RCC 7860 (cell line): ENCODE measurements at places on chromosomes 3 and 15.

- peak; percentile 26 for DNase-seq
Observed at GRCh38 chr3:13896473-13897154, 16.7 kb upstream of the WNT7A start.

DNA sequence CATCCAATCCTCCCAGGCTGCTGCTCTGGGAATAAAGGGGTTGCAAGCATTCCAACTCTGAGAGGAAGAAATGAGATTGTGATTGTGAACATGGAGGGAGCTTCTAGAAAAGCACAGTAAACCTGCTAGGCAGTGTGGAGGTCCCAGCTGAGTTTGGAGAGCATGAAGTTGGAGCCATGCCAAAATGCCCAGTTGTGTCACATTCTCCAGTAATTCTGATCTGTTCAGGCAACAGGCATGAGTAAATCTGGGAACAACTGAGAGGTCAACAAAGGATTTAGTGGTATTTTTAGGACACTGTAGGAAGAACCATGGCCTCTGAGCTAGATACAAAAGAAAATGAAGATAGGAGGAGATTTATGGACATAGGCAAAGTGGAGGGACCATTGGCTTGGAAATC is 74.7 kb downstream of the CYP19A1 start:
- no peak for DNase-seq

DNA sequence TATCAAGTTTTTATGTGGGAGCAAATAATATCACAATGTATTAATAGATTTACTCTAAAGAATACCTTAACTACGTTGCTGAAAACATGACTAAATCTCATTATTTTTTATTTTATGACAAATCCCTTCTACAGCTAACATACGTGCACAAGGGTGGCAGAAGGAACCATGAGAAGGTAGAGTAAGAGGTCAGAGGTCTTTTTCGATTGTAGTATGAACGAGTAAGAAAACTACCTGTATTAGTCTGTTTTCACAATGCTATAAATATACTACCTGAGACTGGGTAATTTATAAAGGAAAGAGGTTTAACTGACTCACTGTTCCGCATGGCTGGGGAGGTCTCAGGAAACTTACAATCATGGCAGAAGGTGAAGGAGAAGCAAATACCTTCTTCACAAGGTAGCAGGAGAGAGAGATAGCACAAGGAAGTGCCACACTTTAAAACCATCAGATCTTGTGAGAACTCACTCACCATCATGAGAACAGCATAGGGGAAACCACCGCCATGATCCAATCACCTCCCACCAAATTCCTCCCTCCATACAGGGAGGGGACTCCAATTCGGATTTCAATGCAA is 95.3 kb downstream of the SUCLG2 start:
- no peak for DNase-seq

DNA sequence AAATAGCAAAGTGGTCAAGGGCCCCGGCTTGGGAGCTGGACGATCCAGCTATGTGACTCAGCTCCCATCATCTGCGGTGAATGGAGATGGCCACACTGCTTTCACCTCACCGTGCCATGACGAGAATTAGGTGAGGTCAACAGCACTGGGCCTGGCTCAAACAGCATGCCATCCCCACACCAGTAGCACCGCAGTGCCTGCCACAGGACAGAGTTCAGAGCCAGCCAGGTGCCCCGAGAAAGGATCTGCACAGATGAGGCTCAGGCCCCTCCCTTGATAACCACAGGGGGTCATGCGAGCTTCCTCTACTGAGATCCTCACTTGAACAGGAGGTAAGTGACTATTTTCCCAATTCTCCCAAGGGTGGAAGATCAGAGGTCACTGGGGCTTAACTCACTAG is 29.4 kb downstream of the ZXDC start:
- DNase-seq: no peak

DNA sequence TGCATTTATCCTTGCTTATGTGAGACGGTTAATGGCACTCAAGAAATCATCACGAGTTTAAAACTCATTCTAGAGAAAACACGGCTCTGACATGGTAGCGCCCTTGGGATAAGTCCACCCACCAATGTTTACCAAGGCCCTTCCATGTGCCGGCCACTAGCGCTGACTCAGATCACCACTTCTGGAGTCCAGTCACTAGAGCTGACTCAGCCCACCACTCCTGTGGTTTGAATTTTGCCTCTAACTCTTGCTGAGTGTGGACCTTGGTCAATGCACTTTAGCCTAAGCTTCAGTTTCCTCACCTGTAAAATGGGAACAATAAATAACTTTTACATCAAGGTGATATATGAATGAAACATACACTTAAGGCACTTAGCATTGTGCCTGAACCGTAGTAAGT is 358.4 kb upstream of the PROK2 start:
- DNase-seq: peak; percentile 36

- DNase-seq: no peak
Observed at GRCh38 chr3:170062769-170063168, 25.0 kb downstream of the GPR160 start.

DNA sequence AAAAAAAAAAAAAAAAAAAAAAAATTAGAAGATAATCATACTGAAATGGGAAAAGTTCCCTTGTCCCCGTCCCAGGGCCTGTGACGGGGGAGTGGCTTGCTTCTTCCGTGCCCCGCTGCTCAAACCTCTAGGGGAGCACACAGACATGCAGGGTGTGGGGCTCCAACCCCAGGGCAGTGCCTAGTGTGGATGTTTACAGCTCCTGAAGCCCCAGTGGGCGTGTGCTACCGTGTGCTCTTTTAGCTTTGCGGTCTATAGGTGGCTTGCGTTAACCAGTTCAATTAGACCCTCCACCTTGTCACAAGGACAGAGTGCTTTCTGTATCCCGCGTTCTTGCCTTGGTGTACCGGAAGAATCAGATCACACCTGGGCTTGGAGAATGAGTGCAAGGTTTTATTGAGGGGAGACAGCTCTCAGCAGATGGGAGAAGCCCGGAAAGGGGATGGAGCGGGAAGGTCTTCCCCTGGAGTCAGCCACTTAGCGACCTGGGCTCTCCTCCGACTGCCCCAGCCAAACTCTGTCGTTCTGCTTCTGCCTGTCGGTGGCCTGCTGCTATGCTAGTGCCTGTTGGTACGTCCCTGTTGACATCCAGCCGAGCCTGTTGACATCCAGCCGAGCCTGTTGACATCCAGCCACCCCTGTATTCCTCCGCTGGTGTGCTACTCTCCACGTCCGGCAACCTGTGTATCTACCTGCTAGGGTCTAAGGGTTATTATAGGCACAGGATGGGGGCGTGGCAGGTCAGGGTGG is 569.8 kb downstream of the VGLL3 start:
- no peak for DNase-seq

- DNase-seq: no peak
Observed at GRCh38 chr3:112319516-112320276, 13.3 kb upstream of the CD200 start.

GRCh38 chr3:45992821-45993221 is 2.8 kb downstream of the FYCO1 start:
- DNase-seq: no peak

DNA sequence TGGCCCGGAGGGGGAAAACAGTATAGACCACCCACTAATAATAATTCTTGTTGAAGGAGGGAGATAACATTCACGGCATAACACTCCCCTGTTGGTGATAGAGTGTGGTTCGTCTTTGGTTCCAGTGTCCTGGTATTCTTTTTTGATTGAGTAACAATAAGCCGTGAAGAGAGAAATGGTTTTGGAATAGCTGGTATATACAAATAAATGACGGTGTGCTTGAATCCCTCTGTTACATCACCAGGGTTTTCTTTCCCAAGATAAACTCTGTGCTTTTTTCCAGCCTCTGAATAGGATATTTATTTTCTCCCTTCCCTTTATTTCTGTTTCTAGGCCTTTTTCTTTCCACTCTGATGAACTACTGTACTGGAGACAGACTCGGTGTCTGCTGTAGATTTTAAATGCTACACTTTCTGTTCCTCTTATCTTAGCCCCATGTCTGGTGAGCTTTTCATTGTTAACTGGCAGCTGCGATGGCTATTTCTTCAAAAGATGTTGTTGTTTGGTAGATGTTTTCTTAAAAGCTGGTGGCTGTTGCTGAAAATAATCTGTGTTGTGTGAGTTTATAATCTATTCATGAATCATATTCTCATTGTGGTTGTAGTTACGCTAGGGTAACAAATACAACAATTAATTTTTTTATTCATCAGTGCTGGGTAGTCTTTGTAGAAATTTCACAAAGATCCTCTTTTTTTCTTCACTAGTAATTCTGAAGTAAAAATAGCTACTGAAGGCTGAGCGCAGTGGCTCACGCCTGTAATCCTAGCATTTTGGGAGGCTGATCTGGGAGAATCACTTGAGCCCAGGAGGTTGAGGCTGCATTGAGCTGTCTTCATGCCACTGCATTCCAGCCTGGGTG is 15.5 kb upstream of the SCAANT1 start:
- no peak for DNase-seq

- DNase-seq: peak; percentile 93
Observed at GRCh38 chr3:15636028-15636709, 34.6 kb downstream of the BTD start.

- no peak for DNase-seq
Observed at GRCh38 chr15:71465131-71465955, 345.0 kb upstream of the NR2E3 start.

- DNase-seq: no peak
Observed at GRCh38 chr15:31079519-31079918, 22.0 kb downstream of the TRPM1 start.

DNA sequence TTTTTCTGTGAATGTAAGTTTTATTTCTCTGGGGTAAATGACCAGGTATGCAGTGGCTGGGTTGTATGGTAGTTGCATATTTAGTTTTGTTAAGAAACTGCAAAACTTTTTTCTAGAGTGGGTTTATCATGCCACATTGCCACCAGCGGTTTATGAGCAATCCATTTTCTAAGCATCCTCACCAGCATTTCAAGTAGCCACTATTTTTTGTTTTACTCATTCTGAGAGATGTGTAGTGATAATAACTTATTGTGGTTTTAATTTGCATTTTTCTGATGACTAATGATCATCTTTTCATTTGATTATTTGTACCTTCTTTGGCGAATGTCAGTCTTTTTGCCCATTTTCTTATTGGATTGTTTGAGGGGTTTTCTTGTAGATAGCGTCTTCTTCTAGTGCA is 56.2 kb downstream of the SPRED1 start:
- no peak for DNase-seq

DNA sequence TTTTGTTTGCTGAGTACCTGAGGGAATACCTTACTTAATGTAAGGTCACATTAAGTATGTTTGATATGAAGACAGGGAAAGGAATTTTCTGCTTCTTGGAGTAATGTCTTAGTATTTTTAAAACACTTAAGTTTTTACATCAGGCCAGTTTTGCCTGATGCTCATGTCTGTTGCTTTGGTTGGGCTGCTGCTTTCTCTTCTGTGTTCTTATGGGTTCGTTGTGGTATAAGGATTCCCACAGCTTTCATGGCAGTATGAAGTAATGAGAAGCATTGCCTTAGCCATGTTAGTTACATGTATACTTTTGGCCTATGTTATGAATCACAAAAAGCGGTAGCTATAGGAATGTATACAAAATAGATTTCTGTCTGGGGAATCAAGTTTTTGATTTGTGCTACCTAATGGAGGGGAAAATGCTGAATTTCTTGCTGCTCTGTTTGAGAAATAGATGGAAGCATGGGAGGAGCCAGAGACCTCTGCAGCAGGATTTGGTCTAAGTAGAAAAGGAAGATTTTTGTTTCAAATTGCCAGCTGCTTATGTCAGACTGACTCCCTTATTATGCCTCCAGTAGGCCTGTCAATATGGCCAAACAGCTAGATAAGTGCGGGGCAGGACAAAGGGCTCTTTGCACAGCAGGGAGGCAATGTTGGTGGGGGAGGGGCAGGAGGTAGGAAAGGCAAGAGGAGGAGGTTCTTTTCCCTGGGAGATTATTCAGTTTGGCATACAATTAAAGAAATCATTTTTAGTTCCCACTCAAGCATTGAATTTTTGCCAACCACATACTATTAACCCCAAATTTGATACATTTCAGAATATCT is 5.2 kb downstream of the SETD5 start:
- DNase-seq: no peak

GRCh38 chr15:88982304-88982945 is 69.2 kb upstream of the MFGE8 start:
- DNase-seq: peak; percentile 40

GRCh38 chr3:194079702-194080172 is 56.2 kb upstream of the HES1 start:
- DNase-seq: no peak

- no peak for DNase-seq
Observed at GRCh38 chr3:53805463-53806159, 40.6 kb downstream of the CHDH start.

DNA sequence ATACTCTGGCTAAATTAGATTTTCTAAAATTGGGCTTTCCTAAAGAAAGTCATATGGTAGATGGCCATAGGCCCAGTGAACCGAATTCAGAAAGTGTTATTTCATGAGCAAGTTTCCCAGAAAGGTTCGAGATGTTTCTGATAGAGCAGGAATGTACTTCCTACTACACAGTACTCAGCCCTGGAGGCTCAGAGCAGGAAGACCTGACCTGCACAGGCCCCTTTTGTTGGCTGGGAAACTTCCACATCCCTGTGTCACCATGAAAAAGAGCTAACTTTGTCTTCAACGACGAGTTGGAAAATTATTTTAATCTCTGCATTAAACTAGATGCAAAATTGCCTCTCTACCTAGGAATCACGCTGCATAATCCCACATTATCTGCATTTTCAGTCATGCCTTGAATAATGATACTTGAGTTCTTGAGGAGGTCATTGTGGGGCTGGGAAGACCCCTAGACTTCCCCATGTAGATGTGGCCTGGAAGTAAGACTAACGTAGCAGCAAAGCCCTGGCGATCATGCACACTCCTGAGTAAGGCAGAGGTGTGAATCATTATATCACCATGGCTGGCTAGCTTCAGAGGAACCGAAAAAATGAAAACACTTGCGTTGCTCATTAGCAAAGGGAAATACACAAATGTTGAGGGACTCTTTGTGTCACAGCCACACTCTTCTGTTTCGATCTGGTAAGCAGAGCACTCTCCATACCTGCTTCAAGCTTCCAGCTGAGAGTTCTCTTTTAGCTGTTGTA is 47.1 kb downstream of the CMTM7 start:
- no peak for DNase-seq

GRCh38 chr3:153289334-153289808 is 127.3 kb downstream of the RAP2B start:
- DNase-seq: peak; percentile 49
